ENCODE measurements at places on chromosomes 5 and 9.

- DNase-seq: no peak
Measured at GRCh38 chr5:177380805-177381126, 3.5 kb upstream of the SLC34A1 start.

DNA sequence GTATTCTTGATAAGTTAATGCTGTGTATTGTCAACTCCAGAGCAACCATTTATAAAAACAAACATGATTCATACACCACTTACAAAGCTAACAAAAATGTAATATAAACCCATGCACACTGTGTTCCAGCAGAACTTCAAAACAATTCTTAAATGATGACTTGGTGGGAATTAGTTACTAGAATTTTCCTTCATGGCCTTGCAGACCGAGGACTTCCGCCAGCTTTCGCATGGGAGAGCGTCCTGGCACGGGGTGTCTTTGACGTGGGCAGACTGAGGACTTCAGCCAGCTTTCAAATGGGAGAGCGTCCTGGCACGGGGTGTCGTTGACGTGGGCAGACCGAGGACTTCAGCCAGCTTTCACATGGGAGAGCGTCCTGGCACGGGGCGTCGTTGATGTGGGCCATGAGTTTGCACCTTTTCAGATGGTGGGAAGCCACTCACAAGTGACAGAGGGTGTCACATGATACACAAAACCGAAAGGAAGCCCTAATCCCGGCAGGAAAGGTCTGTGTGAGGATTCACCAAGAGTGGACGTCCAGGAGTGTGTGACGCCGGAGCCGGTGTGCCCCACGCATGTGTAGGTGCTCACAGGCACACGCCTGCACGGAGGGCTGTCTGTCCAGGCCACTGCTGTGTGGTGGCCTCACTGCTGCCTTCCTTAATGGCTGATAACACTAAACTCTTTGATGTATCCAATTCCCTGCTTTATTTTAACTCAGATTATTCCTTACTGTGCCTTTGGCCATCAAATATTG lies 211.3 kb upstream of the IRX4 start:
- no peak for DNase-seq

GRCh38 chr9:107228496-107229039 lies 54.5 kb upstream of the RAD23B start:
- DNase-seq: no peak

- DNase-seq: no peak
Measured at GRCh38 chr9:116717150-116717549, 30.0 kb downstream of the TRIM32 start.

All from stimulated activated CD4-positive, alpha-beta T cell treated with anti-CD3 and anti-CD28 coated beads, TNF-alpha, amount 100 ng/mL, for 4 hours (primary cell).